GM23248 (cell line): ENCODE measurements at places on chromosomes 3 and 15. TPM values are rescaled to one million over a fixed set of nuclear protein-coding genes. Genes with fewer than 3 reads are reported as not detected.

GRCh38 chr3:159775372-159775961 lies 213.2 kb upstream of the IL12A start:
- DNase-seq: peak; percentile 74
- H3K27me3 ChIP-seq: no peaks in the 10 kb centered on the region
- no peaks in the 10 kb centered on the region for H3K36me3 ChIP-seq
- peaks cover 40% of the 10 kb centered on the region for H3K4me1 ChIP-seq
- peak overlapping the region; percentile 50 for H3K4me3 ChIP-seq
- peak overlapping the region; percentile 39 for H3K27ac ChIP-seq

- H3K27ac ChIP-seq: no peak overlapping the region
- H3K4me1 ChIP-seq: no peaks in the 10 kb centered on the region
- H3K27me3 ChIP-seq: no peaks in the 10 kb centered on the region; the same call in none of the 2 replicates
- no peak overlapping the region for H3K4me3 ChIP-seq
- DNase-seq: no peak
These were observed 118.8 kb upstream of the UBE2E2 start for GRCh38 chr3:23084367-23084766.

DNA sequence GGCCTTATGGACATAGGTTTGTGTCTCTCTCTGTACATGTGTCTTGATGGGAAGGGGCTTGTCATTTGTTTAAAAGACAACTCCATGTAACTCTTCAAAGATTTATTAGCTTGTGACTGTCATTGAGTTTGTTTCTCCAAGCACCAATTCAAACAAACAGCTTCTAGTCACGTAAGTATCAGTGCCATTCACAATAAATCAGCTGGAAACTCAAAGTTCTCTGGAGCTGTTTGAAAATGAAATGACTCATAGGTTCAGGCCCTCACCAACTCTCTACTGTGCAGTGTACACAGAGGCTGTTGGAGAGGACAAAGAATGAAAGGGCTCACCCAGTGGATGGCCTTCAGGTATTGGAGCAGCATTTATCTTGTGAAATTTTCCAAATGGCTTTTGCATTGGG lies 476.3 kb downstream of the AGBL1 start:
- H3K4me1 ChIP-seq: no peaks in the 10 kb centered on the region
- H3K27me3 ChIP-seq: no peaks in the 10 kb centered on the region
- H3K27ac ChIP-seq: no peak overlapping the region
- no peaks in the 10 kb centered on the region for H3K36me3 ChIP-seq
- H3K4me3 ChIP-seq: no peak overlapping the region

DNA sequence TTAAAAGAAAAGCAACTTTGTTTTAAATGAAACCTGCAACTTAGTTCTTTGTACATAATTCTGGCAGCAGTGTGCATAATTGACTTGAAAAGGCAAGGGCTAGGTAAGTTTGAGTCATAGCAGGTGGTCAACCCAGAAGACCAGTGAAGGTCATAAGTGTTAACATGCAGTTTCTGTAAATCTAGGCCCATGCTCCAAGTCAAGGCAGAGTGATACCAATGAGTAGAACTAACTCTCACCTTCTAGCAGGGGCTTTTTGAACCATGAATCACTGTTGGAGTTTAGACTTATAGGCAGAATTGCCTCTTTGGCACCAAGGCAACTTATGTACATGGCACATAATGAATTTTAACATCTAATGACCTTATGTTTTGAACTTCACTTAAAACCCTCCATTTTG lies 29.5 kb upstream of the IL20RB start:
- no peak overlapping the region for H3K4me3 ChIP-seq
- peaks cover 7% of the 10 kb centered on the region; the same call in 1 of the 2 replicates for H3K36me3 ChIP-seq
- peaks cover 33% of the 10 kb centered on the region for H3K4me1 ChIP-seq
- no peak for DNase-seq
- H3K27me3 ChIP-seq: no peaks in the 10 kb centered on the region

DNA sequence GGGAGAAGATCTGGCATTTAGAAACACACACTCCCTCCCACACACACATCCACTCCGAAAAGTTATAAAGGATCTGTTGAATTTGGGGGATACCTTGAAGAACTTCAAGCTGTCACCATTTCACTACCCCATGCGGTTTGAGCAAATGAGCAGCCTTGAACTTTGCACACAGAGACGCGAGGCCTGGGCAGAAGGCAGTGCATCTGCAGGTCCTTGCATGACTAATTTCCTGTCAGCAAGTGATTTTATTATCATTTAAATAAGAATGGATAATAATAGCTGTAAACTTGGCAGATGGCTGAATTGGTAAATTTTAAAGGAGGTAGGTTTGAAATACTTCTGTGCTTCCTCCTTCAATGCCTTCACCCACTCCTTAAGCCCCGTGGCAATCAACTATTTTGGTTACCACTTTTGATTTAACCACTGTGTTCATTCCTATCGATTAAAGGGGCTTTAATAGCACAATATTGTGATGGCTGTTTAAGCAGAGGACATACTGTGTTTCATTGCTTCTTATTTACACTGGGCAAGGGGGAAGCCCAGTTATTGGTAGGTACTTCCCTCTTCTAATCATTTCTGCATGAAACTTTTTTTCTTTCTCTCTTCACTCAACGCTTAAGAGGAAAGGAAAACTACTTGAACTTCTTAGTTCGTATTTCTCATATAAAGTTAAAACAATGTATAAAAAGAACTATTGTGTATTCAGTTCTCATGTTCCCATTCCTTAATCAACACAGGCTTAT lies 108.1 kb downstream of the ROBO2 start:
- H3K27me3 ChIP-seq: no peaks in the 10 kb centered on the region
- H3K4me3 ChIP-seq: no peak overlapping the region
- DNase-seq: no peak
- H3K4me1 ChIP-seq: no peaks in the 10 kb centered on the region

GRCh38 chr15:38598749-38599148 lies 34.1 kb upstream of the RASGRP1 start:
- H3K27me3 ChIP-seq: peaks cover 57% of the 10 kb centered on the region
- no peaks in the 10 kb centered on the region for H3K36me3 ChIP-seq
- H3K27ac ChIP-seq: no peak overlapping the region
- H3K4me3 ChIP-seq: no peak overlapping the region
- H3K4me1 ChIP-seq: no peaks in the 10 kb centered on the region

- H3K4me3 ChIP-seq: no peak overlapping the region
- no peak overlapping the region for H3K27ac ChIP-seq
- H3K27me3 ChIP-seq: no peaks in the 10 kb centered on the region
- H3K36me3 ChIP-seq: no peaks in the 10 kb centered on the region
- no peak for DNase-seq
These were observed 259.1 kb upstream of the PEX5L start for GRCh38 chr3:180295811-180296210.

DNA sequence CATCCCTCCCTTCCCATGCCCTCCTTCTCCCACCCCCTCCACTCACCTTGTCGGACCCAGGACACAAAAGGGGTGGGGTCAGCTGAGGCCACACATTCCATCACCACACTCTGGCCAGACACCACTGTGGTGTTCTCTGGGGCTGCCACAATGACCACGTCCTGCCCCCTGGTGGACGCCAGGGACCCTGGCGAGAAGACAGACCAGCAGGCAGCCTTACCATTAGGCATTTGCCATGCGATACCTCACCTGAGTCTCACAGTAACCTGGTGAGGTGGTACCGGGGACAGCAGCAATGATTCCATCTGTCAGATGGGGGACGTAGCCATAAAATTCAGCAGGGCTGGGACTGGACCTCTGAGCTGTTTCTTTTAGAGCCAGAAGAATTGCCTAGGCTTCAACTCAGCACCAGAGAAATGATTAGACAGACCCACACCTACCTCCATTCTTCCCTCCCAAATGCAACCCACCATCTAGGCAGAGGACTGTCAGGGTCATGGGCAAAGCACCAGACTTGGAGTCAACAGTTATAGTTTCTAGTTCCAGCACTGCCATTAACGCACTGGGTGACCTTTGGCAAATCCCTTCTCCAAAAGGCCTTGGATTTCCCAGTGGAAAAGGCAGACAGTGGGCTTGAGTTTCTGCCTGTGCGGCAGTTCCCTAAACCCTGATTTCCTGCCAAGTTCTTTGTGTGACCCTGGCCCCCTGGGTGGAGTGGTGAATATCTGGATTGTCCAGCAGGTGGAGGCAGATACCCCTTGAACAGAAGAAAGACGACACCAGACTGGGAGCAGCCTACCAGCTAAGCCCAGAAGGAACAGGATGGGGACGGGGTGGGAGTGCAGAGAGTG lies 21.8 kb downstream of the IGDCC4 start:
- H3K36me3 ChIP-seq: no peaks in the 10 kb centered on the region
- DNase-seq: peak; percentile 76
- no peak overlapping the region for H3K4me3 ChIP-seq
- 0 out of 2 replicates have a peak, but pooled peaks cover 5% of the 10 kb centered on the region for H3K27me3 ChIP-seq

Gene CX3CR1
- total RNA-seq: not detected in 2 replicates

Gene ACSBG1
- not detected in 2 replicates for total RNA-seq
